ENCODE measurements at places on chromosomes 12 and 14. TPM values are rescaled to one million over a fixed set of nuclear protein-coding genes. Genes with fewer than 3 reads are reported as not detected.

DNA sequence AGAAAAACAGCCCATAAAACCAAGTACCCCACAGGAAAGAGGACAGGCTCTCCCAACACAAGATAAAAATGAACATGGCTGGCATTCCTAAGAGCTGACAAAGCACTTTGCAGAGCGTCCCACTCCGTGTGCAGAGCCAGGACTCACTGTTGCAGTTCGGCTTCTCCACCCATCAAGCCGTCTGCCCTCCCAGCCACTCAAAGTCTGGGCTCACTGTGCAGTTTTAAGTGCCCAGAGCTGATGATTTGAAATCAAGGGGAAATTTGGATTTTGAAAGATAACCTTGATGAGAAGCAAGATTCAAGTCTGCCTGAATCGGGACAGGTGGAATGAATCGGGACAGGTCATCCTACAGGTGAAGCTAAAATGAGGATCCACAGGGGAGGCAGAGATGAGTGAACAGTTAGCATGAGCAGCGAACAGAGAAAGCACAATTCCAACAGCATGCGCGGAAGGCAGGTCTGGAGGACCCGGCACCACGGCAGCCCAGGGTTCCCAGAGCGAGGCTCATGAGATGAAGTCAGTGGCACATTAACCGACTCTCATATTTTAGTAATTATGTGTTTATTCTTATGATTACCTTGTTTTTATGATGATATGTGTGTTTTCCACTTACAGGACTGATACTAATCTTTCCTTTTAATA, 39.8 kb upstream of the GPR68 start:
- no peak for DNase-seq

- DNase-seq, result no peak
Measured at GRCh38 chr14:68856572-68856971, 63.7 kb upstream of the ZFP36L1 start.

DNA sequence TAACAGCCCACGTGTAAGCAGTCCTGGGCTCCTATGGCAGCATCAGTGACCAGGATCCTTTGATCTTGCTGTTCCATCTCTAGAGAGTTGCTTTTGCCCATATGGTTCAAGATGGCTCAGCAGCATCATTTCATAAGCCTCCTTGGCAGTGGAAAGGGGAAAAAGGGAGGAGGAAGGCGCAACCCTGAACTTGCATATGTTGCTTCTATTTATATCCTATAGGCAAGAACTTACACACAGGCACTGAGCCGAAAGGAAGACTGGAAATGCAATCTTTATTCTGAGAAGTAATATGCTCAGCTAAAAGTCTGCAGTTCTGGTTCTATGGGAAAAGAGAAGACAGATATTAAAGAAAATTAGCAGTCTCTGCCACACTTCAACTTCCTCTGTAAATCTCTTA, 167.7 kb upstream of the PLXNC1 start:
- no peak for DNase-seq

Gene BTG1
- polyA plus RNA-seq, result 59.9 TPM

Data from kidney (tissue), 22 donors.